ENCODE measurements at places on chromosomes 2 and 18.

DNA sequence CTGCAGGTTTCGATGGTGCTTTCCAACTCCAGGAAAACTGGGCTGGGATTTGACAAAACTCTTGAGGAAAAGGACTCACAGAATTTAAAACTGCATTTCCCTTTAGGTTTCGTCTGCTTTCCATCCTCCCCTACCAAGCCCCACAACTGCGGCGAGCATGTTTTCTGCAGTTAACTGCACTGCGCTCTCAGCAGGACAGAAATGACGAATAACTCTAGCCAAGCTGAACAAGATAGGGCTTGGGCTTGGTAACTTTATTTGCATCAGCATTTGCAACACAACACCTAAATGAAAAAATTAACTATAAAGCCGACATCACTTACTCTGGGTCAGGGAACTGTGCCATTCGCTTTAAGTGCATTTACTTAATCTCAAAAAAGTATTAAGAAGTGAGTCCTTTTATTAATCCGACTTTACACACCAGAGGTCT, 669 bp upstream of the PIKFYVE start:
- DNase-seq = peak; percentile 48

- no peak for DNase-seq
Measured at GRCh38 chr2:601806-602455, 75.3 kb downstream of the TMEM18 start.

- no peak for DNase-seq
Measured at GRCh38 chr2:200756618-200757321, 54.9 kb upstream of the BZW1 start.

DNA sequence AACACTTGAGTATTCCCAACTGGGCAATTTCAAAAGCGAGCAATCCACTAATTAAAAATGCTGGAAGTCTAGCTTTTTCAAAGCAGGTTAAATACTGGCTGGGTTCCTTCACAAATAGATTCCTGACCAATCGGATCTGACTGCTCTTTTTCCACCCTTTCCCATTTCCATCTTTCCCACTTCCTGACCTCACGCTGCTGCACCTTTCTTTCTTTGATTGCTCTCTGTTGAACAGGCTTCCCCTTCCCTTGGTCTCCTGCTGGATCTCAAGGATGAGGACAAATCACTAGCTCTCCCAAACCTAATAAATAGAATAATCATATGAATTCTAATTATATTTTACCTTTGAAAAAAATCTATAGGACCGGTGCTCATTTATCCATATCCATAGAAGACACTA, 121.2 kb downstream of the TCF4 start:
- no peak for DNase-seq

DNA sequence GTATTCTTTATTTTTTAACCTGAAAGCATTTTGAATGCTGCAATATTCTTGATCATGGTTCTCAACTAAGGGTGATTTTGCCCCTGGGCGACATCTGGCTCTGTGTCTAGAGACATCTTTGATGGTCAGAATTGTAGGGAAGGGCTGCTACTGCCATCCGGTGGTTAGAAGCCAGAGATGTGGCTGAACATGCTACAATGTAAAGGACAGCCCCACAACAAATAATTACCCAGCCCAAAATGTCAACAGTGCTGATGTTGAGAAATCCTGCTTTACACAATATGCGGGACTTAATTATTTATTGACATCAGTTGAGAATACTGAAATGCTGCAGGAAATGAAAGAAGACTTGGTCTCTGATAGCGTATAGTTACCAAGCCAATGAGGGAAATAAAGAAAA, 37.5 kb upstream of the SERPINB2 start:
- no peak for DNase-seq

- DNase-seq = no peak
Measured at GRCh38 chr18:64444819-64445218, 295.9 kb upstream of the LINC00305 start.

DNA sequence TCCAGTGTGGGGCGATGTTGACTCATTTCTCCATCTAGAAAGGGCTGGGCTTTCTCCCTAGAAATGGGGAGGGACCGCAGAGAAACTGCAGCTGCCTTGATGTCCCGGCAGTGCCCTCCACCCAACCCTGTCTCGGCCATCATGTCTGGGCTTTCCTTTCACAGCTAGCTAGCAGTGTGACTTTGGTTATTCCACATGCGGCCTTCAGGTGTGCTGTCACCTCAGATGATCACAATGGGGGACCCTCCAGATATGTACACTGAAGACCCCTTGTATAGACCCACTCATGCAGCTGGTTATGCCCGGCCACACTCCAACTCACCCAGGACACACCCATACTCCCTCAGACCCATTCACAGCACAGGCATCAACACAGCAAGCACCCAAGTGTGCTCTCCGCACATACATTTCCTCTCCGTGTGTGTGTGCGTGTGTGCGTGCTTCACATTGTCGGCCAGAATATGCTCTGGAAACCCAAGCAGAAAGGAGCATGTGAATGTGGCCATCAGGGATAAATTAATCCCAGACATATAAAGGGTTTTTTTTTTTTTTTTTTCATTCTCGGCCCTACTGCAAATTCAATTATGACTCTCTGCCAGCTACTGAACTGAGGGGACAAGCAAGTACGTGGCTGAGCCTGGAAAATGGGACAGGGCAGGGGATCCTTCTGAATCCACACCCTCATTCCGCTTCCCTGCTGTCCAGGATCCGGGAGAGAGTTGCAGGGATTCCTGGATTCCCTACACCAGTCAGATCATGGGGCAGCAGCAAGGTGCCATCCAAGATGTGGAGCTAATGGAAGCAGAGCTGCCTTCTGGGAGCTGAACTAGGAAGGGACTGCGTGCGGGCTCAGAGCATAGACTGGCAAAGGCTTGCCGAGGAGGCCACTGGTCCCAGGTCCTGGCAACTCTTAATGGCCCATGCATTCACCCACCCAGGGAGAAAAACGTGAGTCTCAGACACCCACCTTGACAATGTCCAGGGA, 240.2 kb downstream of the DYSF start:
- DNase-seq = no peak

GRCh38 chr2:241958818-241959545, 89.5 kb downstream of the RTP5 start:
- DNase-seq = no peak

GRCh38 chr2:170886386-170886785, 42.7 kb upstream of the GORASP2 start:
- DNase-seq = no peak

DNA sequence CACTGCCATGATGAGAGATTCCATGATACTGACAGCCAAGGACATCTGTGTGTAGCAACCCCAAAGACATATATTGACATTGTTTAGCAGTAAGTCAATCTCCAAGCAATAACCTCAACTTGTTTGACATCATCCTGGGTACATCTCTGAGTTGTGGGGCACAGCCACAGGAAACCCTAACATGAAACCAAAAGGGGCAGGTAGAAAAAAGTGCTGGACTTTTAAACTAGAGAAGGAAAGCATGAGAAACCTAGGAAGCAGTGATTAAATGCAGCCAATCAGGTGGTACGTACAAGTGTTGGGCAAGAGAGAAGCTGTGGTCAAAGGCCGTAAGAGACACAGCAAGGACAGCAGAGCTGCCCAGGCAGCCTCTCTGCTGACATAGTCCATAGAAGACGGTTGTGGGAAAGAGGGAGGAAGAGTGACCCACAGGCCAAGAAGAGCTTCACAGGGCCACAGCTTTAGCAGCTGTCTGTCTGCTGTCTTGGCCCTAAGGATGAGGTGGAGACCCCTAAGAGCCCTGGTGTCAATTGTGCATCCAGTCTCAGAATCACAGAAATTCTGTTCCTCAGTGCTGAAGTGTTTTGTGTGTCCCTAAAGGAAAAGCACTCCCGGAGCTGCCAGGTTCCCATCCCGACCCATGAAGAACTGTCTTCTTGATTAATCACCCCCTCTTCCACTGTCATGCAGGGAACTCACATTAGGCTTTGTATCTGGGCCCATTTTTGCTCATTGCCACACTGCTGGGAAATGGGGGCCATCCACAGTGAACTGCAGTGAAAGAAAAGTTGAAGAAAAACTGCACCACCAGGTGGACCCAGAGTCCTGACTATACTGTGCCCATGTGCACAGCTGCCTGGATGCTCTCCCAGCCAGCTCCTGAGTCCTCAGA, 25.4 kb upstream of the CHN1 start:
- DNase-seq = no peak

DNA sequence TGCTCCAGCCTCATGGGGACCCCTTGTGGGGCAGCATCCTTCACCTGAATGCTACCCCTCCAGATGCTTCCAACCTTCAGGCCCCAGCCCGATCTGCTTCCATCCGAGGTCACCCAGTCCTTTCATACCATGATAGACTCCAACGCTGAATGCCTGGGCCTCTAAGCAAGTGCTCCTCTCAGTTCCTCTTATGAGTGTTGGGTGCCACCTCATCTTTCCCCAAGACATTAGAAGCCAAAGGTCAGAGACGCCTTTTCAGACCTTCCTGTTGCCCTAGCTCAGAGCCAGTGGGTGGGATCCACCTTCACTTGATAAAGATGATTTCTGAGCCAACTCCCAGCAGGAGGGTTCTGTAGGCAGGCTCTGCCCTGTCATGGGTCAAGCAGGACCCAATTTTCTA, 174.5 kb upstream of the MGAT5 start:
- DNase-seq = no peak

DNA sequence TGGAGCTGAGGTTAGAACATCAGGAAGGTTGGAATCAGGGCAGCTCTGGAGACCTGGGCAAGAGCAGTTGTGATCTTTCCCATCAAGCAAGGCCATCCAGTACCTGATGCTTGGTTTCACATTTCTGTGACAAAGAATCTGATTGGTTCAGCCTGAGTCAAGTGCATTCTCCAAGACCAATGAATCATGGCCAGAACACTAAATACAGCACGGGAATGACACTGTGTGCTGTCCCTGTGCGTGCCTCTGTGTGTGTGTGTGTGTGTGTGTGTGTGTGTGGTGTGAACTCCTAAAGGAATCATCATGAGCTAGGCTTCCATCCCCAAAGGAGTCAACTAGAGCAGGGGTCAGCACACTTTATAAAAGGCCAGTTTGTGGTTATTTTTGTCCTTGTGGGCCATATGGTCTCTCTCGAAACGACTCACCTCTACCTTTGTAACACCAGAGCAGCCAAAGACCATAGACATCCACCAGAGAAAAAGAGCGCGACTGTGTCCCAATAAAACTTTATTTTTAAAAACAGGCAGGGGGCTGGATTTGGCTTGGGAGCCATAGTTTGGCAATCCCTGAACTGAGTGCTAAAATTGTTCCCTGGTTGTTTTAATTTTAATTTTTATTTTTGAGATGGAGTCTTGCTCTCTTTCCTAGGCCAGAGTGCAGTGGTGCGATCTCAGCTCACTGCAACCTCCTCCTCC, 99.7 kb downstream of the INHBB start:
- DNase-seq = no peak

DNA sequence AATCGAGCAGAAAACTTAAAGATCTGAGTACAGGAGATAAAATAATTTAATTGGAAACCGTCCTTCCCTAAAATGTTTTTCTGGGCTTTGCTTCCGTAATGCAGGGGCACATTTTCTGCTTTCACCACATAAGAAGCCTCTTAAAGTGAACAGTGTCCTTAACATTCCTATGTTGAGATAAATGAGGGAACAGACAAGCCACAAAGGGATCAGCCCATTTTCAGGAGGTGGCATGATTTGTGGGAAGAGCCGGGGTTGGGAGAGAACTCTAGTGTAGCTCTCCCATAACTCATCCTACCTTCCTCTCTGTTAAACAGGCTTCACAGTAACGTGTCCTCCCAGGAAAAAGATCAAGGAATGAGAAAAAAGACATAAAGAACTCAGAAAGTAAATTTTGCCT, 56.9 kb upstream of the ACVR1C start:
- DNase-seq = no peak

- DNase-seq = no peak
Measured at GRCh38 chr2:86315084-86315483, 22.3 kb downstream of the REEP1 start.

DNA sequence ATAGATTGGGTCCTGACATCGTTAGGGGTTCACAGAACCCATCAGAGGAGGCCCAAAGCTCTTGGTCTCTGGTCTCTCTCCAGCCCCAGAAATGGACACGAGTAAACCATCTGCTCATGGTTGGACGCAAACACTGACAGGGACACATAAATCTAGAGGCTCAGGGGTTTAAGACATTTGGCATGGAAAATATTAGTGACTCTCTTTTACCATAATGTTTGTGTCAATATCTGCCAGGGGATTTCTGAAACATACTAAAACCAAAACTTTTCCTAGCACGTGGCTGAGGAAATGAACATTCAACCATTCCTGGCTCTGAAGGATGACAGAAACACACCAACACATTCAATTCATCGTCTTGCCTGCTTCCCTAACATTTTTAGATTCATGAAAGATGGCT, 226.2 kb downstream of the SP3 start:
- no peak for DNase-seq

GRCh38 chr18:62988471-62988870, 273.1 kb downstream of the PHLPP1 start:
- no peak for DNase-seq

GRCh38 chr2:110812726-110813645, 80.6 kb downstream of the ACOXL start:
- no peak for DNase-seq

All from CD4-positive, alpha-beta T cell treated with Interferon alpha-2 for 1 hour (primary cell).